ENCODE measurements at places on chromosomes 16 and 17. TPM values are rescaled to one million over a fixed set of nuclear protein-coding genes. Genes with fewer than 3 reads are reported as not detected.

Gene HOXB13
- polyA plus RNA-seq = not detected

Gene TLCD2
- polyA plus RNA-seq = 15.0 TPM

Gene LRRC37A
- polyA plus RNA-seq = 0.30 TPM

Gene CCL2
- 781 TPM for polyA plus RNA-seq

Gene IRX5
- not detected for polyA plus RNA-seq

Gene AXIN2
- polyA plus RNA-seq = 6.9 TPM

Gene NOG
- 0.90 TPM for polyA plus RNA-seq

Gene HOXB6
- polyA plus RNA-seq = 10.4 TPM

Gene CASKIN1
- polyA plus RNA-seq = 0.35 TPM

Gene ITGAD
- 0.09 TPM for polyA plus RNA-seq

Gene HEATR9
- not detected for polyA plus RNA-seq

Gene HES7
- 0.03 TPM for polyA plus RNA-seq

Gene INCA1
- 1.1 TPM for polyA plus RNA-seq

Gene CES5A
- polyA plus RNA-seq = not detected

Gene C16orf96
- polyA plus RNA-seq = 0.21 TPM

Gene HERPUD1
- polyA plus RNA-seq = 149 TPM

Gene HS3ST4
- 0.09 TPM for polyA plus RNA-seq

Gene KRT25
- not detected for polyA plus RNA-seq

Gene MSLN
- polyA plus RNA-seq = 14.2 TPM

Gene HBZ
- polyA plus RNA-seq = 0.71 TPM

Gene ITGAX
- 4.5 TPM for polyA plus RNA-seq

Gene FHOD1
- 41.7 TPM for polyA plus RNA-seq

Gene GNGT2
- not detected for polyA plus RNA-seq

Gene IRX3
- 1.4 TPM for polyA plus RNA-seq

Gene COG4
- polyA plus RNA-seq = 22.9 TPM

Gene TGFB1I1
- 32.0 TPM for polyA plus RNA-seq

Gene ZFPM1
- 5.9 TPM for polyA plus RNA-seq

Gene SHISA6
- 1.4 TPM for polyA plus RNA-seq

Gene RGS9
- 0.86 TPM for polyA plus RNA-seq

Gene ATP2C2
- 0.06 TPM for polyA plus RNA-seq

Gene UBB
- 984 TPM for polyA plus RNA-seq

Gene USP7
- polyA plus RNA-seq = 18.6 TPM

Gene ELAC2
- polyA plus RNA-seq = 20.2 TPM

Gene BAHCC1
- polyA plus RNA-seq = 12.9 TPM

Gene KRTAP9-6
- polyA plus RNA-seq = not detected

Gene SEPHS2
- polyA plus RNA-seq = 38.6 TPM

Gene VASN
- polyA plus RNA-seq = 33.9 TPM

Gene C17orf100
- 0.65 TPM for polyA plus RNA-seq

Gene KRTAP2-3
- polyA plus RNA-seq = not detected

Gene MFAP4
- 8.8 TPM for polyA plus RNA-seq
